Nephron progenitor cell (in vitro differentiated cells): ENCODE measurements at places on chromosomes 16 and 17.
A peak's percentile ranks its signal among the peaks of the same experiment; 100 is the strongest.

- DNase-seq, result no peak
Observed at GRCh38 chr17:69714669-69715068, 300.2 kb downstream of the MAP2K6 start.

GRCh38 chr16:68069511-68070248, 15.5 kb upstream of the NFATC3 start:
- DNase-seq, result no peak

- DNase-seq, result peak; percentile 49
Observed at GRCh38 chr16:4506450-4506849, 30.3 kb downstream of the HMOX2 start.

- DNase-seq, result no peak
Observed at GRCh38 chr16:13479549-13479948, 440.4 kb upstream of the ERCC4 start.

DNA sequence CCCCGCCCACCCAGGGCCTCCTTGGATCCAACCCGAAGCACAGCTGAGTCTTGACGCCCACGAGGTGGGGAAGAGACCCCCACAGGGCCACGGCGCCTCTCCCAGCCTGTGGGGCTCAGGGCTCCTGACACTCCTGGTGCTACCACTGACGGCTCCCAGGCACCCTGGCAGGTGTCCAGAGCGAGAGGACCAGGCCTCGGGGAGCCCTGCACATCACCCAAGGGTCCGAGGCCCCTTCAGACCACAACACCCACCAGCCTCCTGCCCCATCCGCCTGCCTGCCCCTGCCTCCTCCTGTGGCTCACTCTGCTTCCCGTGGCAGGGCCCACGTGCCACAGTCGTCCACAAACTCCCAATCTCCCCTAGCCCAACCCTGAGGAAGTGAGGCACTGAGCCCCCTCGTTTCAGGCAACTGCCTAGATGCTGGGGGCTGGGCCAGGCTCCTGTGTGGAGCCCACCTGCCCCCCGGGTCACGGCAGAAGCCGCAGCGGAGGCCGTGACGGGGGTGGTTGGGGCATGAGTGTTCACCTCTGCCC, 28.3 kb upstream of the AATK start:
- DNase-seq, result no peak

GRCh38 chr17:71909155-71909554, 211.7 kb upstream of the SOX9 start:
- DNase-seq, result no peak

DNA sequence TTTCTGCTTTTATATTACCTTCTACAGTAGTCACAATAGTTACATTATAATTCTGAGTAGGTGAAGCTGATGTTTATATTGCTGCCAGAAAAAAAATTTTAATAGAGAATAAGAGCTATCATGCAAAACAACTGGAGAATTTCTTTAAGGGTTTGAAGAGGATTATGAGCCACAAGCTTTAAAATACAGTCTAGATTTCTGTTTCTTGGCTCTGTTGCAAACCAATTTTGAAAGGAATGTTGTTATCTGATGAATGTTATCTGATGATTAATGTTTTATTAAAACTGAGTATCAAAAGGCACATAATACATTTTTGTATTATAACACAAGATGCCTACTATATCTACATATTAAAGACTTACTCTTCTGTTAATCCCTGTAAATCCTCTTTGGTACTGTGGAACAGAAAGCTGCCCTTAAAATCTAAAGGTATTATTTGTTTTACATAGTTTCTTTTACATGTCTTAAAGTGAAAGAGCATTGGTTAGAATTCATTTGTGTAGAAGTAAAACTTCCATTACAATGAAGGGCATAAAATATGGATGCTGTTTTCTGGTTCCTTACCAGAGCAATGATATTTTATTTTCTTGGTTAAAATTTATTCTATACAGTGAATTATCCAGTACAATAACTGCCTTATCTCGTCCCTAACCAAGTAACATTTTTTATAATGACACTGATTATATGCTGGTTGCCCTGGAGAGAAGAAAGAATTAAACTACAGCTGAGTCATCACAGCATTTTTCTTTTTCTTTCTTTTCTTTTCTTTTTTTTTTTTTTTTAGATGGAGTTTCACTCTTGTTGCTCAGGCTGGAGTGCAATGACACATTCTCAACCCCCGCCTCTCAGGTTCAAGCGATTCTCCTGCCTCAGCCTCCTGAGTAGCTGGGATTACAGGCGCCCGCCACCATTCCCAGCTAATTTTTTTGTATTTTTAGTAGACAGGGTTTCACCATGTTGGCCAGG, 205.7 kb downstream of the TANC2 start:
- DNase-seq, result no peak

DNA sequence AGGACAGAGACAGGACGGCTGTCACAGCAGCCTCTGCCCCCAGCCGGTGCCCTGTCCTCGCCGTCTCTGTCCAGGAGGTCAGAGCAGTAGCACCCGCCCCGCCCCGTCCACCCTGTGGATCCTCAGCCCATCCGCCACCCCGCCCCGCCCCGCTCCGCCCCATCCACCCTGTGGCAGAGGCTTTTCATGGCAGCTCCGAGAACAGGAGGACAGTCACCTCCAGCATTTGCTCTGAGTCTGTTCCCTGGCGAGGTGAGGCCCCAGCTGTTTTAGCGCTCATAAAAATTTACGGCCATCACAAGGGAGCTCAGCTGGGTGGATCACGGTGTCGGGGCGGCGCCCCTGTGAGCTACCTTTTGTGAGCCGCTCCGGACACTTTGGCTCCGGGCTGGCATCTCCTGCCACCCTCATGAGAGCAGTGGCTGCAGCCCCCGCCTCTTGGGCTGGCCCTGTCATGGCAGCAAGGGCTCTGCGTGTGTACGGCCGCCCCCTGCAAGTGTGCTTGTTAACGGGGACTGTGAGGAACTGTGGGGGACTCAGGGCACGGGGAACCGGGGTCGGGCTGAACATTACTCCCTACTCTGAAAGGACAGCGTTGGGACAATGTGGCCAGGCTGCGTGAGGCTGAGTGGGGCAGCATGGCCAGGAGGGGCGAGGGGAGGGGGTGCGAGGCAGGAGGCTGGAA, 32.3 kb upstream of the GNG13 start:
- no peak for DNase-seq

DNA sequence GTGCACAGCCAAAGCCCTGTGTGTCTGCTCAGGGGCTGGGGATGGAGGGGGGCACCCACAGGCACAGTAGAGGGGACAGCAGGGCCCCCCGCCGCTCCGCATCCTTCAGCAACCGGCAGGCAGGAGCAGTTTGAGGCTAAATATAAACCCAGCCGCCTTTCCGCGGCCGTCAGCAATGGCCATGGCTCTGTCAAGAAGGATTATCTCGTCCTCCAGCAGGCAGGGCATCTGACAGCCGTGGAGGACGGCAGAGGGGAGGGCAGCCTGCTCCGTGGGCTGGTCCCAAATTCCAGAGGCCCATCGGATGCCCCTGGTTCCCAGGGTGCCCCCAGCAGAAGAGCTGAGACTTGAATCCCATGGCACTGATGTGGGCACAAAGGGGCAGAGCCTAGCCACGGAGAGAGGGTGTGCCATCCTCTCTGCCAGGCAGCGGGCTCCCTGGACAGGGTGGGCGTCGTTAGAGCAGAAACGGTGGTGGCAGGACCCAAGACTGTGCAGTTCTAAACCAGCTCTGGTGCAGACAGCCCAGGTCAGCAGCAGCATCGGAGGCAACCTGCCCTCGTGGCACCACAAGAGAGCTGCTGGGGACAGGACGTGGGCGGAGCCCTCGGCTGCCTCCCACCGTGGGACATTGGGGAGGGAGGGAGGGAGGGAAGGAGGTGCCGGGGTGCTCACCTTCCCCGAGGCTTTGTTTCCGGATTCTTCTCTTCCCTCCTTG, 198.8 kb upstream of the CIBAR2 start:
- no peak for DNase-seq

- DNase-seq, result no peak
Observed at GRCh38 chr16:25148568-25149215, 37.1 kb downstream of the LCMT1 start.

GRCh38 chr17:15106540-15106939, 158.6 kb downstream of the PMP22 start:
- DNase-seq, result no peak

- no peak for DNase-seq
Observed at GRCh38 chr17:34841467-34841866, 119.8 kb downstream of the CCT6B start.

DNA sequence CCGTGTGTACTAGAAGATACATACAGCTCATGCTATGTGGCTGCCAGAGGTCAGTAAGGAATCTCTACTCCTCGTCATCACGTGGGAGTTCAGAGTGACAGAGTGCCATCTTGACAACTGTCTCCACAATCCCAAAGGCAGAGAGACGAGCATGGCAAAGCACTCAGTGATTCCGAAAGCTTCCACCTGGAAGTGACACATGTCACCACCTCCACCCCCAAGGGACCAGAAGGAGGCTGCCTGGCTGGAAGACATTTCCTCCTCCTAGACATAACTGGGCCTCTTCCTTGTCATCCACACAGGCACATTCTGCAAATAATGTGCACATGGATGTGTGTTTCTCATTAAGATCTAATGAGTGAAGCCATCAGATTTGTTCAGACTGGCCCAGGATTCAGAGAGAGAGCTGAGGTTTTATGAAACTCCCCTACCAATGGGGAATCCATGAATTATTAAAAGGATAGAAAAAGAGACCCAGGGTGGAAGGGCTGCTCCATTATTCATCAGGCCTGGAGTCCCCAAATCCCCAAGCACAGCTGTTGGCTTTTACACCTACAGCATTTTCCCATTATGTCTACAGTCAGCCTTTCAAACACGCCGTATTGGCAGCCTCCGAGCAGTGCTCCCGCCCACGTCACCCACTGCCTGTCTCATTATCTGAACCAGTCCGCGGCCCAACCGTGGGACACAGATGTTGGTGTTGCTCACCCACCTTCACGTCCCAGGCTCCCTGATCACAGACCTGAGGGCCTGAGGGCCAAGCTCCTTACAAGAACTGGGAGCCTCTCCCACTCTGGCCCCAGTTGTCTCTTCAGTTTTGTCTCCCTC, 3.3 kb upstream of the CACNG5 start:
- no peak for DNase-seq

DNA sequence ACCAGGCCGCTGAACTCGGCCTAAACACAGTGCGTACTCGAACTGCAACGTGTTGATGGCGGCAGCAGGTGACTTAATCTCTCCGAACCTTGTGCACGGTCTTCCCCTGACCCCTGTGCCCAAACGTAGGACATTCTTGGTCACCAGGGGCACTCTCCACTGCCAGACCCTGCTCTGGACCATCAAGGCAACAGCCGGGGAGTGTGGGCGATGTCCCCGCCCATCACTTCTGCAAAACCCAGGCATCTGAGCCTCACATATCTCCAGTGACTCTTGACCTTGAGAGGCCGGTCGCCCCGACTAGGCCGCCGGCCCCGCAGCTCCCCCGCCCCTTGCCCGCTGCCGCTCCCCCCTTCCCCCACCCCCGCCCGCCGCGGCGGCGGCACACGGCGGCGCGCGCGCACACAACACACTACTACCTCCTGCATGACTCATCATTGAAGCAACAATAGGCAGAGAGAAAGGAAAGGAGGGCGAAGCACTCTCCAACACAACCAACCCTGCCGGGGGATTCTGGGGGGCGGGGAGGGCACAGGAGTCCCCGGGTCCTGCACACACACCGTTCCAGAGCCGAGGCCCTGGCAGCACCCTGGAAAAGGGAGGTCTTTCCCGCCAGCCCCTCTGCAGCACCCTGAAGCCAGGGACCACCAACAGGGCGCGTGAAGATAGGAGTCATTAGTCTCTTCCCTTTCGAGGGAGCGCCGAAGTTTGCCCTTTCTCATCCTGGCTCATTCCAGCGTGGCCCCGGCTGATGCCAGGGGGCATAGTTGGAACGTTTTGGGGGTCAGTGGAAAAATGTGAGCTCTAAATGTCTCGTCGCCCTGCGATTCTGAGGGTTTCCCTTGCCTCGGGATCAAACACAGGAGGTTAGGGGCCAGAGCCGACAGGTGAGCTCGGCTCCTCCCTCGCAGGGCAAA, 1.9 kb downstream of the MNT start:
- DNase-seq, result no peak

DNA sequence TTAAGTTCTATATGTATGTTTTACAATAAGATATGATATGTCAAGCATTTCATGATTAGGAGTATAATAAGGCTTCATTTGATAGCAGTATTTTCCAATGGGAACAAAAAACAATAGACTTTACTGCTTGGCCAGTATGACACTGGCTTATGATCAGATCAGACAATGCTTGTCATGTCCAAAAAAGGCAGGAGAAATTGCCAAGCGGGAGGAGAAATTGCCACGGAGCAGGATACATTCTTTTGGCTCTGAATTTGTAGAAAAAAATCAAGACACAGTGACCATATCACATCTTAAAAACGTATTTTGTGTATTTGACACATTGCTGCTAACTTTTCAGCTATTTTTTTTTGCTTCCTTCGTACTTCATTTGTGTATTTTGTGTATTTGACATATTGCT, 404.1 kb downstream of the CNTNAP4 start:
- DNase-seq, result no peak

DNA sequence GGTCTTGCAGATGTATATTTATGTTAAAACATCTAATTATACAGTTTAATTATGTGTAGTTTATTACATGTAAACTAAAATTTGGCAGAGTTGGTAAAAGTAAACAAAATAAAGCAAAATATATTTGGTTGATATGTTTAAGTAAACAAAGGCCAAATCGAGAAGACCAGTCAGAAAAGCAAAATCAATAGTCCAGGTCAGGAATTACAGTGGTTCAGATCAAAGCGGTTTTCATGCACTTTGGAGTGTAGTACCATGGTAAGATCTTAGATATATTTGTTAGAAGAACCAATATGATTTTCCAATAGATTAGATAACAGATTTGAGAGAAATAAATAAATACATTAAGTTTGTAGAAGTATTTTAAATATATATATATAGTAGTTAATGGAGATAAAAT, 1421.6 kb upstream of the CDH8 start:
- DNase-seq, result no peak

DNA sequence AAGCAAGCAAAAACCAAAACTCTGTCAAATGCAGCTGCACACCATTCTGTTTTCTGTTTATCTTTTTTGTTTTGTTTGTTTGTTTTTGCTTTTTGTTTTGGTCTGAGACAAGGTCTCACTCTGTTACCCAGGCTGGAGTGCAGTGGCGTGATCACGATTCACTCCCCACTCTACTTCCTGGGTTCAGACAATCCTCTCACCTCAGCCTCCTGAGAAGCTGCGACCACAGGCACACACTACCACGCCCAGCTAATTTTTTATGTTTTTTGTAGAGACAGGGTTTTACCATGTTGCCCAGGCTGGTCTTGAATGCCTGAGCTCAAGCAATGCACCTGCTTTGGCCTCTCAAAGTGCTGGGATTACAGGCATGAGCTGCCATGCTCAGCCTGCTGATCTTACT, 19.3 kb upstream of the SLFN13 start:
- DNase-seq, result no peak

- no peak for DNase-seq
Observed at GRCh38 chr16:12225806-12226465, 249.4 kb downstream of the SNX29 start.

- no peak for DNase-seq
Observed at GRCh38 chr16:78425281-78425680, 325.8 kb downstream of the WWOX start.

DNA sequence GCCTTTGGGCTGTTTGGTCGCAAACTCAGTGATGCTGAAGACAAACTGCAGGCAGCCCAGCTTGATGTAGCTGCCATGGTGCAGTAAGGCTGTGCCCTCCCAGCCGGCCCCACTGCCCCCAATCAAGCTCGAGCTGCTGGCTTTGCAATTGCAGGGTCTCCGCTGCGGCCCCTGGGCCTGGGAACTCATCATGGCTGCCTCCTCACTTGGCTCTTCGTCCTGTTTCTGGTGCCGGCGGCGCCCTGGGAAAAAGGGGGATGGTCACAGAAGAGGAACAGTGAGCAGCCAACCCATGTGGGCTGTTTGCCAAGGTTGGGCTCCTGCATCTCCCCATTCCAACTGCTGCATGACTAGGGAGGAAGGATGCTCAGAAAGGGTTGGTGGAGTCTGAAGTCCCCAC, 3.4 kb upstream of the DHRS13 start:
- no peak for DNase-seq
